DMS79 (cell line): ENCODE measurements at places on chromosomes 16 and 17.

- DNase-seq: no peak
These were observed 2.7 kb upstream of the CHRNB1 start for GRCh38 chr17:7442142-7442541.

- no peak for DNase-seq
These were observed 70.3 kb downstream of the CMC2 start for GRCh38 chr16:80936410-80936809.

- DNase-seq: no peak
These were observed 3.2 kb downstream of the FAHD1 start for GRCh38 chr16:1830213-1830612.

GRCh38 chr17:33873201-33873617 lies 381.9 kb upstream of the CCL2 start:
- no peak for DNase-seq

DNA sequence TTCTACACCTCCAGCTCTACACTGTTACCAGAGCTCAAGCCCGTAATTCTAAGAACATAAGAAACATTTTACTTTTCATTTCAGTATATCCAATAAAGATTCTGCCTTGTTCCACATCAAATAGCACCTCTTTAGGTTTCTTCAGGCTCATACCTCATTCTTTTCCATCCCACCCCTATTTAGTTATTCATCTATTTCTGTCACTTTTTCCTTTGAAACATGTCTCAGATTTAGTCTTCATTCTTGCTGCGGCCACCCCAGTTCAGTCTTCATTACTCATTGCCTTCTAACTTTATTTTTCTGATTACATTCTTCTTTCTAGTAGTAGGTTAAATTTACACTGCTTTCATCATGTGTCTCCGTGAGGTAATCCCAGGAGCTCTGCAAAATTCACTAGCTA lies 33.5 kb downstream of the PPM1E start:
- no peak for DNase-seq

DNA sequence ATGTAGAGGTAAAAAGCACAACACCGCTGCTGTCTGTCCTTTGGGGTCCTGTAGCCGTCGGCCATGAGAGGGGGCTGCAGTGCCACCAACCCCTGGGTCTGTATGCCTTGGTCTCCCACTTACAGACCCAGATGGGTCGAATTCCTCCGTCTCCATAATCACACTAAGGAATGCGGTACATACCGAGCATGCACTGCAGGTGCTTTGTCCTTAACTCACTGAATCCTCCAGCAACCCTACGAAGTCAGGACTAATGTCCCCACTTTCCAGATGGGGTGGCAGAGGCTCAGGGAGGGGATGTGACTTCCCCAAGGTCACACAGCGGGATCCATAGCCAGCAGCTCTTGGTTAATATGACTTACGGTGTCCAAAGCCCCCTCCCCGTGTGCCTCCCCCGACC lies 219.9 kb upstream of the CIBAR2 start:
- no peak for DNase-seq

- DNase-seq: no peak
These were observed 18.3 kb downstream of the ZSWIM7 start for GRCh38 chr17:15981208-15981607.

DNA sequence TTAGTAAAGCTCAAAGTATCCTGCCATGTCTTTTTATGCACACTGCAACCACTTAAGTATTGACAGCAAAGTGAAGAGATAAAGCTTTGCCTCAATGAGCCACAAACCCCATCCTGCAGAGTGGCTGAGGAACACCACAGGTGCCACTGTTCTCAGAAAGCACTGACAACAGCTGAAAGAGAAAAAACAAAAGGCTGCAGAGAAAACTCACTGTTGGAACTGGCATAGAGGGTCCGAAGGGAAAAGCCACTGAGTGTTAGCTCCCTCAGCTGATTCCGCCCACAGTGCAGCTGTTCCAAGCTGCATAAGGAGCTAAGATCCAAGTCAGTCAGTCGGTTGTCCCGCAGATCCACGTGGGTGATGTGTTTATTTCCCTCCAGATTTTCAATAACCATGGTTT lies 48.3 kb downstream of the PHLPP2 start:
- DNase-seq: no peak

DNA sequence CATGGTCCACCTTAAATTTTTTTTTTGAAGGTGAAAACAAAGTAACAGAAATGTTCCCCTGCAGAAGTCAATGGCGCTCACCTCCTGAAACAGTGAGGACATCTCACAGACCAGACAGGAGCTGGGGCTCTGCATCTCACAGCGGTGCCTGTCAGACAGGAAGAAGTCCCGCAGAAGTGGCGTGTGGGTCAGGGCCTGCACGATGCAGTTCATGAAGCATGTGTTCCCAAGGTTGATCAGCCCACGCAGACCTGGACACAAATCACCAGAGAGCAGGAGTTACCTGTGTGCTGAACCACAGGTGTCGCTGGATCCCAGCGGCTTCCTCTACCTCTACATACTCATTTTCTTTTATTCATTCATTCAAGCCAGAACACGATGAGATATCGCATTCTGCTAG lies 24.9 kb downstream of the USP22 start:
- no peak for DNase-seq

GRCh38 chr17:67385122-67385988 lies 8.3 kb downstream of the PITPNC1 start:
- no peak for DNase-seq

DNA sequence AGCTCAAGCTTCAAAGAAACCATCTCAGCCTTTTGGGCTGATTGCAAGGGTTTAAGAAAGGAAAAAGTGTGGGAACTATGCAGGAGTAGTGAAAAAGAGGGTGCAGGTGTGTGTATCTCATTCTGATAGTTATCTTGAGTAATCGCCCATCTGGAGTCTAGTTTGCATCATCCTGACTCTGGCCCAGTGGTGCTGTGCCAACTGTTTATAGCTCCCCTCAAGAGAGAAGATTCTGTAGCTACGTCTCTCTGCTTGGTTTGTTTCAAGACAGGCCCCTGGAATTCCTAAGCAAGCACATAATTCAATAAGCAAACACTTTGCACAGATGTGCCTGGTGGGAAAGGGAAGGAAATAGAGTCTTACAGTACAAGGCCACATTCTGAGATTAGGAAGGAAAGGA lies 144.4 kb downstream of the HAPSTR1 start:
- DNase-seq: no peak

DNA sequence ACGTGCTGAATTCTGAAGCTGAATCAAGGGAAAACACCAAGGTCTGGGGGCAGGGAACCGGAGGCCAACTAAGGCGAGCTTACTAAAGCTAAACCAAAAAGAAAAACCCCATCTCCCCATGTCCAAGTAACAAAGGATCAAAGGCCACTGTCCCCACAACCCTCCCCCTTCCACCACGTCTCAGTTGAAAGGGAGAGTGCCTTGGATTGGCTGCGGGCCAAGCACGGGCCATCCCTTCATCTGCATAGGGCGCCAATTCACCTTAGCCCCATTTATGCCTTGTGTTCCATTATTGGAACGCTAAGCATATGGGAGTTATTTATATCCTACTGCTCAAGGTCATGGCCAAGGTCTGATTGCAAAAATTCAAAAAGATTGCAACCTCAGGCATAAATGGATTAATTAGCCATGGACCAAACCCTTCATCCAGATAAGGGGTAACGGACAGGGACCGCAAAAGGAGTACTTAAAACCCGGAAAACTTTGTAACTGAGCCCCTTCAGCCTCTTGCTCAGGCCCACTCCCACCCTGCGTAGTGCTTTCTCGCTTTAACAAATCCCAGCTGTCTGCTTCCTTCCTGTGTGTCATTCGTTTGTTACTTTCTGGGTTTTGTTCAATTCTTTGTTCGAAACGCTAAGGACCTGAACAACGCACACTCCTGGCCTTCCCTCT lies 740 bp upstream of the ATP6V0D1 start:
- no peak for DNase-seq

DNA sequence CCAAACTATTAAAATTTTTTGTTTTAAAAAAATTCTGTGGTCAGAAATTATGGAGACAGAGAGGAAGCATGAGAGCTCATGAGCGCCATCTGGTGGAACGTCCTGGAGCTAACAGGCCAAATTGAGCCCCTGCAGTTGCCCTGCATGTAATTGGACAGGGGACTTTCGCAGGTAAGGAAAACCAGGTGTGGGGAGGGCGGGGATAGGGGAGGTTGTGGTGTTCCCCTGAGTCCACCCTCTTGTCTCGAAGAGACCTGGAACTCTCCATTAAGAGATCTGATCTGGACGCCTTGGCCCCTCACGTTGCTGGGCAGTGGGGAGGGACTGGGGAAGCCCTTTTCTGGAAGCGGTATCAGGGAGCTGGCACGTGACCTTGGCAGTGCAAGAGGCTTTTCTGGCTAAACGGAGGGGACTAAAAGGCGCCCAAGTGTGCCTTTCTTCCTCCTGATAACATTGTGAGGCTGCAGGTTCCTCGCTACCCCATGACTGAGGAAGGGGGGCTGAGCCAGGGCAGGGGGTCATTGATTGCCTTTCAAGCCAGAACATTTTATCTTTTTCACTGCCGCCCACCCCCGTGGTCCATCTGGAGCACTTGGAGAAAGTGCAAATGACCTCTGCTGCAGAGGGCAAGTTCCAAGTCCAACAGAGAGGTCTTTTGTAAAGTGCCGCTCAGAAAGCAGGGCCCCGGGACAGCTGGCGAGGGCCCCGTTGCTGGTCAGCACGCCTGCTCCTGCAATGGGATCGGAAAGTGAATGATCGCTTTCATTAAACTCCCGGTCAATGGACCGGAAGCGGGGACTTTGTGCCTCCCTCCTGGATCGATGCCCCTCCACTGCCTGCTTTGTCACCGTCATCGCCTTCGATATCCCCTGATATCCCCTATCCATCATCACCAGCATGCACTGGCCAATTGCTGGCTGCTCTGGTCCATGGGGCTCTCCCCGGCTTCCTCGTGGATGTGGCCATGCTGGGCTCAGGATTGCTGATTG lies 18.4 kb downstream of the PDILT start:
- DNase-seq: no peak

DNA sequence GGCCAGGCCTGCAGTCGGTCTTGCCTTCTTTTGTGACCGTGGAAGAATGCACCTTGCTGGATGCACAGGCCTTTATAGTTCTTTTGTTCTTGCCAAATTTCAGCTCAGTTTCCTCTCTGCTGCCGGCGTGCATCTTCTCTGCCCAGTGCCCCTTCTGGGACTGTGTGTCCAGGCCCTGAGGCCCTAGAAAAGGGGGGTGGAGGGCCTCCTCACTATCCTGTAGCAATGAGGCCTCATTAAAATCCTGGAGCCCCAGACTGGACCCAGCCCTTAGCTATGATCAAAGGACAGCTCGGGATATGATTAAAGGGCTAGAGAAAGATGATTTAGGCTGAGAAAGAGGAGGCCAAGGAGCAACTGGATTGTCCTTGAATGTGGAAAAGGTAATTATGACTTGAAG lies 229.8 kb downstream of the SEC14L1 start:
- DNase-seq: no peak

DNA sequence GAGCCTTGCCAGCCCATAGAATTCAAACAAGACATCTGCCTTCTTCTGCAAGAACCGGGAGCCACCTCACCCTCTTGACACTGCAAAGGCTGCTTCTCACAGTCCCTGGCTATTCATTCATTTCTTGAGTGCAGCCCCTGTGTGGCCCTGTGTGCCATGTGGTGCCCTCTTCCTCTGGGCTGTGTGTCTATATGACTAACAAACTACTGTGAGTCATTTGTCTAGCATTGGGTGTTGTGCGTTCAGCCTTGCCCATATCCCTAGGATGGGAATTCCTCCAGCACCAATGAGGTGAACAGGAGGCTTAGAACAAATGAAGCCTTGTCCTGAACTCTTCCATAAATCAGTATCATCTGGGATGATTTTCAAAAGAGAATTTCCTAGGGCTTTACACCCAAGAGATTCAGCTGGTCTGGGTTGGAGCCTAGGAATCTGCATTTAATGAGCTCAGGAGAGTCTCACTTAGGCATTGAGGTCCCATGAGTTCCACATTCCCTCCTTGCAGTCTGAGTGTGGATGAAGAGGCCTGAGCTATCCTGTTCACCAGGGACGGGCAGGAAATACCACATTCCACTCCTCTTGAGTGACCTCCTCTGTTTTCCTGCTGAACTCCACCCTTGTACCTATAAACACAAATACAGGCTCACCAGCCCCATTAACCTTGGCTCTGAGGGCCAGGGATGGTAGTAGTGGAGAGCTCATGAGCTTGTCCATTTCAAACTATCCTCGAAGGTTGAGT lies 308.7 kb upstream of the N4BP1 start:
- no peak for DNase-seq

DNA sequence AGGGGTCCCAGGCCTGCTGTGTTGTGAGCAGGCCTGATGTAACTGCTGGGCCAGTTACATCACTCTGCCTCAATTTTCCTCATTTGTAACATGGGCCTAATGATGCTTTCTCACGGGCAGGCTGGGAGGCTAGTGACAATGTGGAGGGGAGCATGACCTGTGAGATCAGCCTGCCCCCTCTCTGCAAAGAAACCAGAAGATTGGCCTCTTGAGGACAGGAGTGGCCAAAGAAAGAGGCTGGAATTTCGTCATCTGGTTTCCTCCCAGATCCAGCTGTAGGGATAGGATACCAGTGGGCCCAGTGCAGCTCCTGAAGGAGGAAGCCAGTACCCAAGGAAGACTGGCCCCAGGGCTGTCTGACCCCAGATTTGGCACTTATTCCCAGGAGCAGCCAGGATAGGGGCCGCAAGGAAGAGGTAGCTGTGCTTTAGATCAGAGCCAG lies 615 bp upstream of the SREBF1 start:
- DNase-seq: no peak

- DNase-seq: peak; percentile 35
These were observed 668 bp downstream of the JUP start for GRCh38 chr17:41785859-41786226.

GRCh38 chr16:30985401-30986128 lies 558 bp downstream of the HSD3B7 start:
- peak; percentile 63 for DNase-seq
